ENCODE measurements at places on chromosomes 4 and X.

- H3K36me3 ChIP-seq, result no peaks in the 10 kb centered on the region
- H3K4me3 ChIP-seq, result peak overlapping the region; percentile 45
- H3K27me3 ChIP-seq, result no peaks in the 10 kb centered on the region
- peaks cover 3% of the 10 kb centered on the region for H3K4me1 ChIP-seq
- no peak overlapping the region for H3K27ac ChIP-seq
- no peak for DNase-seq
Observed at GRCh38 chr4:23305026-23305425, 584.8 kb downstream of the PPARGC1A start.

DNA sequence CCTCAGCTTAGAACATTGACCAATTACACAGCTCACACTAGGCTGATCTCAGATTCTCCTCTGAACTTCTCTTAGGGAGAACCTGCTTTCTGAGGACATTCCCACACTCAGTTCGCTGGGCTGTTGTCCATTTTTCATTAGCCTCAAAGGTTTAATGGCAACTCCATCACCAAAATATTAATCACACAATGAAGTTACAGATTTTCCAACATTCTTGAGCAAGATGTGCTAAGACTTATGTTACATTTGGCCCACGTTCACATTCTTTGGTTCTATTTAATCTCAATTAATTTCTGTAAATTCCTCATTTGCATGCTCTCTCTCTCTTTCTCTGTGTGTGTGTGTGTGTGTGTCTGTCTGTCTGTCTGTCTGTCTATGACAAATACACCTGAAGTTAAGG is 82.3 kb upstream of the EDNRA start:
- H3K27me3 ChIP-seq, result no peaks in the 10 kb centered on the region
- no peaks in the 10 kb centered on the region for H3K36me3 ChIP-seq
- no peak for DNase-seq
- no peak overlapping the region for H3K27ac ChIP-seq
- no peaks in the 10 kb centered on the region for H3K4me1 ChIP-seq

DNA sequence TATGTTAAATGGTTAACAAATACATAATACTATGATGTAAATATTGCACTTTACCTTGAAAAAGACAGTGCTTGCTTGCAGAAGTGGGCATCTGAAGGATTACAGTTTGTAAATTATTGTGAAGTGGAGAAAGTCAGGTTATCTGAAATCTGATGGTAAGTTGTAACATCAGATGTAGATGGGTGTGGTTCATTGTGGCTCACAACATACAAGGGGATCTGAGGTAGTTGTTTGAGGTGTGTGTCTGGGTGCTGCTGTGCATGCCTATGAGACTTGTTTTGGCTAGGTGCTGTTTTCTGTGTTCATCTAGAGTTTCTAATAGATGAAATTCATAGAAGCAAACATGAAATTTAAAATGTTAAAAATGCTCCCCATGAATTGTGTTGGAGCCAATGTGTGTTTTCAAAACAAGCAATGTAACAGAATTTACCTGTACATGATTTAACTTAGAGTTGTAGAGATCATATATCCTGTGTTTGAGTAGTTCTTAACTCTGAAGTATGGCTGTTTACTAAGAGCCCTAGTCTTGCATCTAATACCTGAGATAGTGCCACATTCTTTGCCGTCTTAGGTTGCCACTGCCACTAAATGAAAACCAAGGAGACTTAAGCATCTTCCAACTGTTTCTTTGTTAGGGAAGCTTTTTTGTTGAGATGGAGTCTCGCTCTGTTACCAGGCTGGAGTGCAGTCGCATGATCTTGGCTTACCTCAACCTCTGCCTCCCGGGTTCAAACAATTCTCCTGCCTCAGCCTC is 11.9 kb upstream of the NDUFC1 start:
- no peaks in the 10 kb centered on the region for H3K36me3 ChIP-seq
- H3K4me3 ChIP-seq, result no peak overlapping the region
- no peaks in the 10 kb centered on the region for H3K27me3 ChIP-seq
- DNase-seq, result no peak

GRCh38 chrX:133544778-133545177 is 129.5 kb upstream of the GPC4 start:
- H3K4me1 ChIP-seq, result peaks cover 31% of the 10 kb centered on the region
- 0 out of 2 replicates have a peak overlapping the region, but pooled peaks have one; percentile 4 for H3K4me3 ChIP-seq
- peak overlapping the region; percentile 98 for H3K27ac ChIP-seq
- no peak for DNase-seq
- H3K36me3 ChIP-seq, result no peaks in the 10 kb centered on the region

GRCh38 chr4:1079711-1080265 is 33.6 kb downstream of the RNF212 start:
- H3K4me1 ChIP-seq, result peaks cover 26% of the 10 kb centered on the region
- no peak overlapping the region for H3K4me3 ChIP-seq
- H3K36me3 ChIP-seq, result no peaks in the 10 kb centered on the region
- DNase-seq, result no peak

DNA sequence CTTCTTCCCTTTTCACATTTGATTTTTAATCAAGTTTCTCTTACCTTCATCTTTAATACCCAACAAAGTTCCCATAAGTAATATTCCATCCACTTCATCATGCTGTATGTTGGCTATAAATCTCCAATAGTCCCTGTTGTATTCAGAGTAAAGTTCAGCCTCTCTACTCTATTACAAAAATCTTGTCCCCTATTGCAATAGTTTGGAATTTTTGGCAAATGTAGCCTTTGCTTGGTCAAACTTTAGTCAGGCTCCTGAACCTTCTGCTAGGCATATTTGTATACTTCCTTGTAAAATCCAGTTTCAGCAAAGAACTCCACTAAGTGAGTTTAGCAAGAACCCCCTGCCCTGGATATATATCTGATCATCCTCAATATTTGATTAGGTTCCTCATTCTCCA is 54.0 kb upstream of the PACRGL start:
- H3K27ac ChIP-seq, result no peak overlapping the region
- no peaks in the 10 kb centered on the region for H3K36me3 ChIP-seq
- no peaks in the 10 kb centered on the region for H3K27me3 ChIP-seq
- DNase-seq, result no peak

GRCh38 chr4:154658680-154659405 is 46.4 kb upstream of the FGG start:
- no peak overlapping the region for H3K4me3 ChIP-seq
- DNase-seq, result no peak
- H3K36me3 ChIP-seq, result no peaks in the 10 kb centered on the region
- no peaks in the 10 kb centered on the region for H3K4me1 ChIP-seq

GRCh38 chr4:141995056-141995455 is 358.7 kb downstream of the IL15 start:
- no peak overlapping the region for H3K4me3 ChIP-seq
- DNase-seq, result no peak
- no peaks in the 10 kb centered on the region for H3K4me1 ChIP-seq

DNA sequence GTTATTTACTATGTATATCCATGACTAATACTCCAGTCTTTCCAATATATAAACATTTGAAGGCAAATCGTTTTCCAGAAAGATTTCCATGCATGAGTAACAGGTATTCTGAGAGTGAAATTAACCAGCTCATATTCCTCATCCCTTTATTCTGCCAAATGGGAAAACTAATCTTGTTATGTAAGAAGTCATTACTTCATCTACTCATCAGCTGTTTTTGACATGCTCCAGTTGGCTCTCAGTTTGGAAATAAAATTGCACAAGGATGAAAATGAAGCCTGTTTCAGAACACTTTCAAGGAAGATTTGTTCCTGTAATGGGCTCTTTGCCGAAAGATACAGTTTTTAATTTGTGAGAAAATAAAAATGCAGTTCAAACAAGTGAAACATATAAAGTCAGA is 121.9 kb downstream of the KCTD8 start:
- H3K27ac ChIP-seq, result no peak overlapping the region
- no peaks in the 10 kb centered on the region for H3K36me3 ChIP-seq
- no peak overlapping the region for H3K4me3 ChIP-seq
- no peaks in the 10 kb centered on the region for H3K27me3 ChIP-seq
- no peak for DNase-seq
- no peaks in the 10 kb centered on the region for H3K4me1 ChIP-seq

GRCh38 chrX:123878252-123878721 is 18.4 kb downstream of the XIAP start:
- no peak for DNase-seq
- H3K4me3 ChIP-seq, result no peak overlapping the region
- peaks cover 43% of the 10 kb centered on the region for H3K4me1 ChIP-seq
- no peak overlapping the region for H3K27ac ChIP-seq
- H3K36me3 ChIP-seq, result peaks cover 20% of the 10 kb centered on the region
- H3K27me3 ChIP-seq, result no peaks in the 10 kb centered on the region

DNA sequence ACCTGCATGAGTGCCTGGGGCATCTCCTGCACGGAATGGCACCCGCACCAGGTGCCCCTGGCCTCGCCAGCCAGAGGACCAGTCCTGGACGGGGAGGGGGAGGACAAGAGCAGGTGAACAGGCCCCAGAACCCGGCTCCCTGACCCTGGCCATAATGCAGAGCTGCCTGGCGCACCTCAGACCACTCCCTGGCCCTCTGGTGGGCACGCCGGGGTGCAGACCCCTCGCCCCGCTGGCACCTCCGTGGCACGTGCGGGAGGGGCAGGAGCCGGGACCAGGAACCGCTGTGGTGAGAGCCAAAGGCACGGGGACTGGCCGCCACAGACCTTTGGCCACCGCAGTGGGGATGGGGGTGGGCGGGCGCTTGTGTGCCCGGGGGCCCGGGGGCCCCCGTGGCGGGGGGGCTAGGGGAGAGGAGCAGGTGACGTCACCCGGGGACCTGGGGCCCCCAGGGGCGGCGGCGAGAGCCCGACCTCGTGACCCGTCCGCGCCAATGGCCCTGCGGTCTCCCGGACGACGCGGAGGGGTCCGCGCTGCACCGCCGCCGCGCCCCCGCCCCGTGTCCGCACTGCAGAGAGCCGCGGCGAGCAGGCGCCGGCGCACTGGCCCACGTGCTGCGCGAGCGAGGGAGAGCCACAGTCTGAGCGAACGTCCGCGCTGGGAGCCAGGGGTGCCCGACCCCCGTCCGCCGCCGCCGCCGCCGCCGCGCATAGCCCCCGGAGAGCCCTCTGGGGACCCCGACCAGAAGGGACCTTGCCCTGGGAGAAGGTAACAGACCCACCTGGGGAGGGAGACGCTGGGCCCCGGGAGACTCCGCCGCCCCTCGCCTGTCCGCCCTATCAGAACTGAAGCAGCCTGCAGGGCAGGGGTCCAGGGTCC is at the start of gene PNMA3:
PNMA3 (plus strand) TSS at position 600 of the 879 bp plus-strand sequence. CDS start 586 bp downstream, outside the sequence.
- H3K4me3 ChIP-seq, result no peak within 1 kb of the TSS
- peaks cover 30% of the 10 kb centered on the region for H3K27me3 ChIP-seq
- no peak within 1 kb of the TSS for H3K27ac ChIP-seq

DNA sequence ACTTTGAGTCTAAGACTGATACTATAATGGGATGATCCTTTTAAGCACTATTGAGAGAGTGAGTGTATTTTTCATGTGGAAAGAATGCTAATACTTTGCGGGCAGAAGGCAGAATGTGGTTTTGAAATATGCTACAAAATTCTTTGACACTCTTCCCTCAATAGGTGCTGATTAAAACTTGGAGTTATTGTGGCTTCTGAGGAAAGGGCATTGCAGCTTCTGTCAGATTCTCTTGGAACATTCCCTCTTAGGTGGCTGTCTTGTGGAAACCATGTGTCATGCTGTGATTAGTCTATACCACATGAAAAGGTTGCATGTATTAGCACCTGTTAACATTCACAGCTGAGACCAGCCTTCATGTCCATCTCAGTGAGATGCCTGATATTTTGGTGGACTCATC is 547.0 kb downstream of the STIM2 start:
- no peak for DNase-seq
- no peak overlapping the region for H3K27ac ChIP-seq
- H3K36me3 ChIP-seq, result no peaks in the 10 kb centered on the region
- H3K27me3 ChIP-seq, result no peaks in the 10 kb centered on the region
- no peak overlapping the region for H3K4me3 ChIP-seq

- no peaks in the 10 kb centered on the region for H3K4me1 ChIP-seq
- no peak for DNase-seq
- H3K4me3 ChIP-seq, result no peak overlapping the region
- H3K27me3 ChIP-seq, result no peaks in the 10 kb centered on the region
- no peaks in the 10 kb centered on the region for H3K36me3 ChIP-seq
Observed at GRCh38 chr4:88275516-88275915, 8.8 kb downstream of the PPM1K start.

- no peak overlapping the region for H3K4me3 ChIP-seq
- H3K27ac ChIP-seq, result no peak overlapping the region
- H3K27me3 ChIP-seq, result no peaks in the 10 kb centered on the region
- H3K4me1 ChIP-seq, result no peaks in the 10 kb centered on the region
- no peak for DNase-seq
Observed at GRCh38 chr4:112422644-112423043, 93.3 kb downstream of the NEUROG2 start.

DNA sequence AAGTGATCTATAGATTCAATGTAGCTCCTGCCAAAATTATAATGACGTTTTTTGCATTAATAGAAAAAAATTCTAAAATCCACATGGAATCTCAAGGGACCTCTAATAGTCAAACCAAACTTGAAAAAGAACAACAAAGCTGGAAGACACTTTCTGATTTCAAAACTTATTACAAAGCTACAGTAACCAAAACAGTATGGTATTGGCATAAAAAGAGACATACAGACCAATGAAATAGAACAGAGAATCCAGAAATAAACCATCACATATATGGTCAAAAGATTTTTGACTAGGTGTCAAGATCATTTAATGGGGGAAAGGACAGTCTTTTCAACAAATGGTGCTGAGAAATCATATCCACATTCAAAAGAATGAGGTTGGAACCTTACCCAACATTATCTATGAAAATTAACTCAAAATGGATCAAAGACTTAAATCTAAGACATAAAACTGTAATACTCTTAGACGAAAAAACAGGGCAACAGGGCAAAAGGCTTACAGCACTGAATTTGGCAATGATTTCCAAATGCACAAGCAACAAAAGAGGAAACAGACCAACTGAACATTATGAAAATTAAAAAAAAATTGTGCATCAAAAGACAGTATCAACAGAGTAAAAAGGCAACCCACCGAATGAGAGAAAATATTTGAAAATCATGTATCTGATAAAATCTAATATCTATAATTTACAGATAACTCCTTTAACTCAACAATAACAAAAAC is 3.9 kb downstream of the FBXO8 start:
- no peak for DNase-seq
- H3K27ac ChIP-seq, result no peak overlapping the region
- H3K27me3 ChIP-seq, result no peaks in the 10 kb centered on the region
- H3K4me3 ChIP-seq, result no peak overlapping the region
- H3K36me3 ChIP-seq, result no peaks in the 10 kb centered on the region

DNA sequence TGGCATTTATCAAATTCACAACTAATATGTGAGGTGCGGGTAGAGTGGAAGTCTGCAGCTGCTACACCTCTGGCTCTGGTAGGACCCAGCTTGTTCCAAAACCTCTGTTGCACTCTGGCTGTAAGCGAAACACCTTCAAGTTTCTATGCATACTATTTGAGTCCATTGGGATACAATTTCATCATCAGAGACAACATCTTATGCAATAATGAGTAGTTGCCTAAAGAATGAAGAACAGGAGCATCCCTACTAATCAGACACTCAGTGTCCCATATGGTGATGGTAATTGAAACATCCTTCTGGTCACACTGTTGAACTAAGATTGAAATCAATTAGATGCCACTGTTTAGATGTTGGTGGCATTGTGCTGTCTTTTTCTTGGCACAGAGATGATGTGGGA is 178.4 kb downstream of the MGST2 start:
- H3K27me3 ChIP-seq, result no peaks in the 10 kb centered on the region
- H3K36me3 ChIP-seq, result no peaks in the 10 kb centered on the region
- H3K27ac ChIP-seq, result no peak overlapping the region
- no peak overlapping the region for H3K4me3 ChIP-seq

- no peak for DNase-seq
- H3K36me3 ChIP-seq, result no peaks in the 10 kb centered on the region
- H3K4me1 ChIP-seq, result no peaks in the 10 kb centered on the region
- H3K27me3 ChIP-seq, result no peaks in the 10 kb centered on the region
Observed at GRCh38 chr4:154612472-154613414, at the start of gene FGG. FGG (minus strand) TSS chr4:154612656; CDS start chr4:154612609, 47 bp downstream.

GRCh38 chr4:75142850-75143249 is 209.9 kb downstream of the PARM1 start:
- no peaks in the 10 kb centered on the region for H3K27me3 ChIP-seq
- no peak overlapping the region for H3K27ac ChIP-seq
- H3K4me1 ChIP-seq, result no peaks in the 10 kb centered on the region
